ENCODE measurements at places on chromosomes 3 and 15. TPM values are rescaled to one million over a fixed set of nuclear protein-coding genes. Genes with fewer than 3 reads are reported as not detected.
A peak's percentile ranks its signal among the peaks of the same experiment; 100 is the strongest.

- H3K27ac ChIP-seq, result no peak overlapping the region
- H3K4me1 ChIP-seq, result no peaks in the 10 kb centered on the region
- H3K27me3 ChIP-seq, result no peaks in the 10 kb centered on the region
- H3K4me3 ChIP-seq, result no peak overlapping the region
Observed at GRCh38 chr3:123805504-123805903, 78.6 kb downstream of the MYLK start.

GRCh38 chr15:101264011-101264410 lies 12.2 kb upstream of the CHSY1 start:
- no peak overlapping the region for H3K27ac ChIP-seq
- peaks cover 2% of the 10 kb centered on the region for H3K36me3 ChIP-seq
- no peak for DNase-seq
- H3K4me1 ChIP-seq, result peaks cover 4% of the 10 kb centered on the region
- H3K27me3 ChIP-seq, result peaks cover 12% of the 10 kb centered on the region

GABRR3 gene
- total RNA-seq, result 0.05 TPM

CIDEC gene
- not detected for total RNA-seq

NTRK3 gene
- 1.6 TPM for total RNA-seq

LSAMP gene
- total RNA-seq, result not detected

FGF12 gene
- not detected for total RNA-seq

DNA sequence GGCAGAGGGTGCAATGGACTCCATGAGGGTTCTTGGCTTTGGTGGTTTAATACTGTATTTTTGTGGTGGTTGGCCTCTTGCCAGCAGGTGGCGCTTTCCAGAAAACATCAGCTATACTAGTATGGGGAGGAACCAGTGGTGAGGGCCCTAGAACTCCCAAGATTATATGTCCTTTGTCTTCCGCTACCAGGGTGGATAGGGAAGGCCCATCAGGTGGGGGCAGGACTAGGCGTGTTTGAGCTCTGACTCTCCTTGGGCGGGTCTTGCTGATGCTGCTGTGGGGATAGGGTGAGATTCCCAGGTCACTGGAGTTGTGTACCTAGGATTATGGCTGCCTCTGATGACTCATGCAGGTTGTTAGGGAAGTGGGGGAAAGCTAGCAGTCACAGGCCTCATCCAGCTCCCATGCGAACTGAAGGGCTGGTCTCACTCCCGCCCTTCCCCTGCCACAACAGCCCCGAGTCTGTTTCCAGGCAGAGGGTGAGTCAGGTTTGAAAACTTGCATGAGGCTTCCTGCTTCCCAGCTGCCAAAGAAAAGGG lies 357.7 kb downstream of the OTOL1 start:
- peak; percentile 64 for DNase-seq
- H3K36me3 ChIP-seq, result no peaks in the 10 kb centered on the region
- no peak overlapping the region for H3K4me3 ChIP-seq

- H3K27me3 ChIP-seq, result no peaks in the 10 kb centered on the region
- H3K4me3 ChIP-seq, result no peak overlapping the region
- H3K4me1 ChIP-seq, result peaks cover 25% of the 10 kb centered on the region
- DNase-seq, result no peak
- H3K27ac ChIP-seq, result no peak overlapping the region
Observed at GRCh38 chr3:121648219-121648958, 12.3 kb downstream of the HCLS1 start.

- DNase-seq, result no peak
- no peak overlapping the region for H3K27ac ChIP-seq
- no peaks in the 10 kb centered on the region for H3K27me3 ChIP-seq
- H3K4me1 ChIP-seq, result no peaks in the 10 kb centered on the region
Observed at GRCh38 chr3:43790060-43790459, 99.3 kb downstream of the ABHD5 start.

DNA sequence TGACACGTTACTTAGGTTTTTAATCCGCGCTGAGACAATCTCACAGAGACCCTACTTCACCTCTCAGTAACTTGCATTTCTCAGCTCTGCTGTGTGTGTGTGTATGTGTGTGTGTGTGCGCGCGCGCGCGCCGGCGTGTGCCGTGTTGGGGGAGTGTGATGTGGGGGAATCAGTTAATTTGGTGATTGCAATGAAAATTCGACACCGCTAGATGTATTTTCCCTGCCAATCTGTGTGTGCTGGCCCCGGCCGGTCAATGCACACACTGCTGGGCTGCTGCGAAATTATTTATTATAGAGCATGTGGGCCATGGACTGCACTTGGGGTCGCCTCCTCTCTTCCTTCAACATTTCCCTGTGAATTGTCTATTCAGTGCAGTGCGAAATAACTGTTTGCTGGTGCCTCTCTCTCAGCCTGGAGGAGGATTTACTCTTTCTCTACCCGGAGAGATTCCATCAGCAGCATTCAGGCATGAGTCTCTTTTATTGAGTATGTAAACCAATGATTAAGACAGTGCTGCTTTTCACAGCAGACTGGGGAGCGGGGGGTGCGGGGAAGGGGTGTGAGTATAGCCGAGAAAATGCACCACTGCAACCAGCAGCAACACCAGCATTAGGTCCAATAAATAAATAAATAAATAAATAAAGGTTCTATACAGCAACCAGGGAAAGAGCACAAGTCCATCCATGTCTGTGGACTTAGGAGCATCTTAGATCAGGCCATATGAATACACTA lies 2.9 kb downstream of the CADM2 start:
- no peaks in the 10 kb centered on the region for H3K36me3 ChIP-seq
- H3K27me3 ChIP-seq, result peaks cover 31% of the 10 kb centered on the region
- DNase-seq, result no peak
- no peak overlapping the region for H3K4me3 ChIP-seq
- no peak overlapping the region for H3K27ac ChIP-seq

NDN gene
- 3.6 TPM for total RNA-seq

DNA sequence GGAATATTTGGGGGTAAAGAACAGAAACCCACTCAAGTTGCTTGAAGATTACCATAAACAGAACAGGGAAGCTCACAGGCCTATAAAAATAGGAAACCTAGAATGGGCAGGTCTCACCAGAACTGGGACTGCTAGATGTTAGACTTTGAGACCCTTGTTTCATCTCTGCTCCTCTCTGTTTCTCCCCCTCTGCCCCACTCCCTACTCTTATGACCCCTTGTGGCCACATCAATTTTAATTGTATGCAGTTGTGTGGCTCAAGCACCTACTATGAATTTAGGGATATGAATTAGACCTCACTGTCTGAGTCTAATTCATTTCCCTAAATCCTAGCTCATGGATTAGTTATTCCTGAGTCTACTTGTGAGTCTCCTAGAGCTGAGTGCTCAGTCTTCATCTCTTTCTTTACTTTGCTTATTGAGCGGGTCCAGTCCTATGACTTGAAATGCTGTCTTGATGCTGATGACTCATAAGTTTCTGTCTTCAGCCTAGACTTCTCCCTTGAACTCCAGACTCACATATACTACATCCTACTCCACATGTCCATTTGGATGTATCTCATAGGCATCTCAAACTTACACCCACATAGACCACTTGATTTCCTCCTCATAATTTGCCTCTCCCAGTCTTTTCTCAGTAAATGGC lies 78.7 kb downstream of the ITPR1 start:
- peaks cover 12% of the 10 kb centered on the region for H3K4me1 ChIP-seq
- DNase-seq, result no peak
- H3K27ac ChIP-seq, result no peak overlapping the region

GRCh38 chr15:93860701-93861100 lies 370.7 kb upstream of the MCTP2 start:
- no peaks in the 10 kb centered on the region for H3K36me3 ChIP-seq
- H3K27ac ChIP-seq, result no peak overlapping the region
- no peak for DNase-seq
- H3K27me3 ChIP-seq, result peaks cover 2% of the 10 kb centered on the region
- H3K4me1 ChIP-seq, result peaks cover 4% of the 10 kb centered on the region

HYAL3 gene
- 7.3 TPM for total RNA-seq

SORD gene
- 28.0 TPM for total RNA-seq

DNA sequence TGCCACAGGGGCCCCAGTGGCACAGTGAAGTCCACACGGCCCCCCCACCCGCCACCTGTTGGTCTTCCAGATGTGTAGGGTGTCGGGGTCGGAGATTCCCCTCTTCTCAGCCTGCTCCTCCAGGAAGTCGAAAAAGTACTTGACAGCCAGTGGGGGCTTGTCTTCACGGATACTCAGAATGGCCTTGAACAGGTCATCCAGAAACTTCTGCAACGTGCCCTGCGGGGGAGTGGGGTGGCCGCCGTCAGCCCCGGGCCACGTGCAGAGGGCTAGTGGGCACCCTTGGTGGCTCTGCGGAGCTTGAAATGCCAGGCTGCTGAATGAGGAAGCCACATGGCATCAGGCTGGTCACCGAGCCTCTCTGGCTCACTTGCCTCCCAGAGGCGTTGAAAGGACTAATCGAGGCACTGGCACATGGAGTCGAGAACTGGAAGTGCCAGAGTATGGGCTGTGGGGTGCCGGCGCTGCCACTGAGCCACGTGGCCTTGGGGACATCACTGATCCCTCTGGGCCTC lies 16.6 kb downstream of the H1-8 start:
- no peak for DNase-seq
- H3K27me3 ChIP-seq, result peaks cover 8% of the 10 kb centered on the region
- no peak overlapping the region for H3K4me3 ChIP-seq
- no peaks in the 10 kb centered on the region for H3K36me3 ChIP-seq

- H3K4me3 ChIP-seq, result no peak overlapping the region
- no peaks in the 10 kb centered on the region for H3K4me1 ChIP-seq
- DNase-seq, result no peak
- no peaks in the 10 kb centered on the region for H3K36me3 ChIP-seq
- H3K27me3 ChIP-seq, result peaks cover 10% of the 10 kb centered on the region
Observed at GRCh38 chr15:80612118-80612823, 82.8 kb upstream of the ABHD17C start.

DNA sequence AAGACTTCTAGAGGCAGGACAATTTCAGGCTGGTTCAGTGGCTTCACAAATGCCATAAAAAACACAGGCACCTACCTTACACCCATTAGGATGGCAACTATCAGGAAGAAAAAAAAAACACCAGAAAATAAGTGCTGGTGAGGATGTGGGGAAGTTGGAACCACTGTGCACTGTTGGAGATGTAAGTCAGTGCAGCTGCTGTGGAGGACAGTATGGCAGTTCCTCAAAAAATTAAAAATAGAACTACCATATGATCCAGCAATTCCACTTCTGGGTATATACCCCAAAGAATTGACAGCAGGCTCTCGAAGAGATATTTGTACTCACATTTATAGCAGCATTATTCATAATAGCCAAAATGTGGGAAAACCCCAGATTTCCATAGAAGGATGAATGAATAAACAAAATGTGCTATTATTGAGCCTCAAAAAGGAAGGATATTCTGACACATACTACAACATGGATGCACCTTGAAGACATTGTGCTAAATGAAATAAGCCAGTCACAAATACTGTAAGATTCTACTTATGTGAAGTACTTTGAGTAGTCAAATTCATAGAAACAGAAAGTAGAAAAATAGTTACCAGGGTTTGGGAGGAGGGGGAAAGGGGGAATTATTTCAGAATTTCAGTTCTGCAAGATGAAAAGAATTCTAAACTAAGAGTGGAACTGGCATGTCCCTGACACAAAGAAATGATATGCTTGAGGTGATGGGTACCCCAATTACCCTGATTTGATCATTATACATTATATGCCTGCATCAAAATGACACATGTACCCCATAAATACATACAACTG lies 40.9 kb downstream of the NR1D2 start:
- H3K4me3 ChIP-seq, result no peak overlapping the region
- H3K27me3 ChIP-seq, result no peaks in the 10 kb centered on the region
- H3K36me3 ChIP-seq, result no peaks in the 10 kb centered on the region
